Stomach (tissue), 19 donors: ENCODE measurements at places on chromosomes 1 and 21. TPM values are rescaled to one million over a fixed set of nuclear protein-coding genes. Genes with fewer than 3 reads are reported as not detected.

- no peak for DNase-seq
Observed at GRCh38 chr1:25794325-25794724, 5.7 kb upstream of the SELENON start.

- no peak for DNase-seq
Observed at GRCh38 chr1:157360023-157360390, 192.3 kb downstream of the FCRL5 start.

GJB3 gene
- 2.8 TPM for total RNA-seq

DNA sequence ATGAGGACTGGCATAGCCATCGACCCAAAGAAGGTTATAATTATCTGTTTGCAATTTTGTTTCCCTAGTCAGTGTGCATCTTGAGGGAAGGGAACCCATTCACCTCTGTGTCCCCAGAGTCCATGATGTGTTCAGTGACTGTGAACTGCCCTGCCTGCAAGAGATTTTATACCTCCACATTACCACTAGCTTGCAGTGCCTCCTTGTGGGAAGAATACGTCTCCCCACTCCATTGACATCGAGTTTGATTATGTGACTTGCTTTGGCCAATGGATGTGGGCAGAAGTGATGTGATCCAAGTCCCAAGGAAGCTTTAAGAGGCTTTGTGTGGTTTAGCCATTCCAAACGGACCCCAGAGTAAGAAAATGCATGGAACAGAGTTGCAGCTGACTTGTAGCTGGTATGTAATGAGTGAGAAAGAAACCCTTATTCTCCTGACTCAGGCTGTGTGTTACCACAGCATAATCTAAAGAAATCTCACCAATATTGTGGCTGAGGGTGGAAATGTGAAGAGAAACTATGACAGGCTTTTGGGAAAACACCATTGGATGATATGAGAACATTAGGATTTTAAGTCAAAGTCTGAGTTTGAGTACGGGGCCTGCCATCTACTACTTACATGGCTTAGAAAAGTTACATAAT, 47.8 kb upstream of the NRDC start:
- no peak for DNase-seq

DNA sequence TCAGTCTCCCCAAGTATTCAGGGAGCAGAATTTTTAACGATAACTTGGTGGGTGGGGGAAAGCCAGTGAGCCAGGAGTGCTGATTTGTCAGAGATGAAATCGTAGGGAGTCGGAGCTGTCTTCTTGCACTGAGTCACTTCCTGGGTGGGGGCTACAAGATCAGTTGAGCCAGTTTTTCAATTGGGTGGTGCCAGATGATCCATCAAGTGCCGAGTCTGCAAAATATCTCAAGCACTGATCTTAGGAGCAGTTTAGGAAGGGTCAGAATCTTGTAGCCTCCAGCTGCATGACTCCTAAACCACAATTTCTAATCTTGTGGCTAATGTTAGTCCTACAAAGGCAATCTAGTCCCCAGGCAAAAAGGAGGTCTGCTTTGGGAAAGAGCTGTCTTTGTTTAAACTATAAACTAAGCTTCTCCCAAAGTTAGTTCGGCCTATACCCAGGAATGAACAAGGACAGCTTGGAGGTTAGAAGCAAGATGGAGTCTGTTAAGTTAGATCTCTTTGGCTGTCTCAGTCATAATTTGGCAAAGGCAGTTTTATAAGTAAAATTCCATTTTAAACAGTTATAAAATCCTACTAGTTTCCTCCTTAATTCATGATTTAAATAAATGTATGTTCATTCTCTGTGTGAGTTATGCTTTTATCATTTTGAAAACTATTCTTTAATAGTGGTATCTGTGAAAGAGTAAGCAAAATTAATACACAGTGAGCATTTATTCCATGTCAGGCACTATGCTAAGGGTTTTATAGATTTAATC, 51.7 kb downstream of the SLC16A1 start:
- peak; percentile 50 for DNase-seq

- peak; percentile 74 for DNase-seq
Observed at GRCh38 chr1:225888898-225889601, at the start of gene LEFTY1. Gene LEFTY1 (minus strand): TSS chr1:225889146. CDS start chr1:225889066, 80 bp downstream.
